Left renal cortex interstitium (tissue), 4 donors: ENCODE measurements at places on chromosomes 12 and 14. TPM values are rescaled to one million over a fixed set of nuclear protein-coding genes. Genes with fewer than 3 reads are reported as not detected.

The SERPINA12 gene
- polyA plus RNA-seq = 0.77 TPM

The LPAR5 gene
- 1.6 TPM for polyA plus RNA-seq

The SERPINA1 gene
- polyA plus RNA-seq = 225 TPM

The C12orf54 gene
- 0.77 TPM for polyA plus RNA-seq

DNA sequence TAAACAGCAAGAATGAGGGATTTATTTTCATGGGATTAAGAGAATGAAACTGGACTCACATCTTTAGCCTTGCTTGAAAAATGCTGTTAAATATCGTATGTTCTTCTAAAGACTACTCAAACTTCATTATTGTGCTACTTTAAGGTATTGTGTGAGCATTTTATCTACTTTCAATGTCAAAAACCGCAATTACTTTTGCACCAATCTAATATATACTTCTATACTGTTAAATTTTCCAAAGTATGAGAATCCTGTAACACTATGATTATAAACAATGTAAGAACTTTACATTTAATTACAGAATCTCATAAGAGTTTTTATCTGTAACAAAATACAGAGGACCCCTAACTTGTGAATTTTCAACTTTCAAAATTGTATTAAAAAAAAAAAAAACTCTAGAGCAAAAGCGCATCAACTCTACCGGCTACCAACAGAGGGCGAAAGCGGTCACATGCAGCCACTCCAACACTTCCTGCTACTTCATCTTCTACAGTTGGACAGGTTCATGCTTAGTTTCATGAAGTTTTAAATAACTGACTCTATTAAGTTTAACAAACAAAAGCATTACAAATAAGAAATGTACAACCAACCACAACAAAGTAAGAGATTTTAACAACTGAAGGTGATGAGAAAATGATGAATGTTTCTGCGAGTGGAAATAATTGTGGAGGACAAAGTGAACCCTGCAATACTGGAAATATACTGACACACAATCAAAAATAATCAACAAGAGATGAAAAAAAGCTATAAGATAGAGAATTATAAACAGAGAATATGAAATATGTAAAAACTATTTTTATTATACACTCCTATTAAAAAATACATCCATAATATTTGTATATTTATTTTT is 210.9 kb downstream of the MED13L start:
- no peak for DNase-seq

DNA sequence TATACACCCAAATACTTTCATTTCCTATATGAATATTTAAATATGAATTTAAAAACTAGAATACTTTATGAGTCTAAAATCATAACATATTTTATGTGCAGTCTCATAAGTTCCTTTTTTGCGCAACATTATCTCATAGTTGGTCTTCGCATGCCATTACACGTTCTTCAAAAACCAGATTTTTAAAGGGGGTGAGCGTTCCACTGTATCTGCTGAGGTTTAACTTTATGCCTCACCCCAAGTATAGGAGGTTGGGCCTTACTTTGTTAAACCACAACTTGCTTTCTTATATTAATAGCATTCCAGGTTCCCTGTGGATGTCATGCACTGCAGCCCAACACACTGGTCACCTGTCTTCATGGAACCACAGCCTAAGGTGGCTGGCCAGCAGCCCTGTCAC is 118.6 kb downstream of the APAF1 start:
- DNase-seq = no peak
